ENCODE measurements at places on chromosomes 5 and 9.

DNA sequence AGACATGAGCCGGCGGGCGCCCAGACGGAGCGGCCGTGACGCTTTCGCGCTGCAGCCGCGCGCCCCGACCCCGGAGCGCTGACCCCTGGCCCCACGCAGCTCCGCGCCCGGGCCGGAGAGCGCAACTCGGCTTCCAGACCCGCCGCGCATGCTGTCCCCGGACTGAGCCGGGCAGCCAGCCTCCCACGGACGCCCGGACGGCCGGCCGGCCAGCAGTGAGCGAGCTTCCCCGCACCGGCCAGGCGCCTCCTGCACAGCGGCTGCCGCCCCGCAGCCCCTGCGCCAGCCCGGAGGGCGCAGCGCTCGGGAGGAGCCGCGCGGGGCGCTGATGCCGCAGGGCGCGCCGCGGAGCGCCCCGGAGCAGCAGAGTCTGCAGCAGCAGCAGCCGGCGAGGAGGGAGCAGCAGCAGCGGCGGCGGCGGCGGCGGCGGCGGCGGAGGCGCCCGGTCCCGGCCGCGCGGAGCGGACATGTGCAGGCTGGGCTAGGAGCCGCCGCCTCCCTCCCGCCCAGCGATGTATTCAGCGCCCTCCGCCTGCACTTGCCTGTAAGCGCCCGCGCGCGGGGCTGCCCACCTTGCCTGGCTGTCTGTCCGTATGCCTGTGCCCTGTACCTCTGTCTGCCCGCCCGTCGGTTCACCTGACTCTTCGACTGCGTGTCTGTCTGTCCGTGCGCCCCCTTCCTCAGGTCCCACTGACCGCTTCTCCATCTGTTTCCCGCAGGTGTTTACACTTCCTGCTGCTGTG, 412 bp downstream of the FGF18 start:
- DNase-seq = no peak

DNA sequence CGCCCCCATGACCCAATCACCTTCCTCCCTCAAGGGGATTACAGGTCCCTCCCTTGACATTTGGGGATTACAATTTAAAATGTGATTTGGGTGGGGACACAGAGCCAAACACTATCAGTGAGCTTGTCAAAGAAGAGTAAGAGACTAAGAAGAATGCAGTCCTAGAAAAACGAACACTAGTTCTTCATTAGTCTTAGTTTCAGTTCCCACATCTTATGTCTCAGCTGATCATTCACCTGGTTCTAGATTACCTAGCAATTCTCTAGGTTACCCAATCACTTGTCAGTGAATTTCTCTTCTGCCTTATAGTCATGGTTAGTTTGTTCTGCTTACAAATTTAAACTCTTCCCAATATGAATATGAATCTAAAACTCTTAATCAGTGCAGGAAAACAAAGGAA, 251.5 kb downstream of the COX7C start:
- no peak for DNase-seq

GRCh38 chr5:100757618-100758017, 145.5 kb downstream of the ST8SIA4 start:
- DNase-seq = no peak

- peak; percentile 8 for DNase-seq
These were observed 227.3 kb downstream of the LURAP1L start for GRCh38 chr9:13001989-13002580.

DNA sequence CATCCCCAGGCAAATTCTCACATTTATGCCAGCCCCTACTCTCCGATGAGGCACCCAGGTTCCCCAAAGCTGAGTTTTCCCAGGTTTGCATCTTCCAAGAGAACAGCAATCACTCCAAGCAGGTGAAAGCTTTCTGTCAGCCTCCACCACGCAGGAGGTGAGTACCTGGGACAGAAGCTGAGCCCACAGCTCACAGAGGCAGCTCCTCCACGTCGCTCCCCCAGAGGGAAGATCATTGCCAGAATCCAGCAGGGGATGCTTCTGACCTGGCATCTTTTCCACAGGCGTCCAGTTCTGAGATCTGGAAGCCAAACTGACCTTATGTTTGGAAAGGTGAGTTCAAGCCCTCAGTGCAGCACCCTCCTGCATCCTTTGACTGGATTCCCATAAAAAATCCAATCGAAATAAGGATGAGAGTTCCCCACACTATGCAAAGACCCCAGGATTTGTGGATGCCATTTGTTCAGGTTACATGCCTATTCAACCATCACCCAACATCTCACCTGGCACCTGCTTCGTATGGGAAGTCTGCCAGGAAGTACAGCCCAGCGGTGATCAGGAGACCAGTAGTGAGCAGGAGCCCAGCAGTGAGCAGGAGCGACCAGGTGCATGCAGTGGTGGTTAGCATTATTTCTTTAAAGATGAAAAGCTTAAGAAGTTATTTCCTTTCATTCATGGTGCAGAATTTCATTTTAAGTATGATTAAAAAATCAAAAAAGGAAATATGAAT, 47.4 kb upstream of the OLFM1 start:
- no peak for DNase-seq

Data from NCI-H1417 (cell line).